Non-pigmented ciliary epithelial cell (primary cell): ENCODE measurements at places on chromosomes 2 and 18.

DNA sequence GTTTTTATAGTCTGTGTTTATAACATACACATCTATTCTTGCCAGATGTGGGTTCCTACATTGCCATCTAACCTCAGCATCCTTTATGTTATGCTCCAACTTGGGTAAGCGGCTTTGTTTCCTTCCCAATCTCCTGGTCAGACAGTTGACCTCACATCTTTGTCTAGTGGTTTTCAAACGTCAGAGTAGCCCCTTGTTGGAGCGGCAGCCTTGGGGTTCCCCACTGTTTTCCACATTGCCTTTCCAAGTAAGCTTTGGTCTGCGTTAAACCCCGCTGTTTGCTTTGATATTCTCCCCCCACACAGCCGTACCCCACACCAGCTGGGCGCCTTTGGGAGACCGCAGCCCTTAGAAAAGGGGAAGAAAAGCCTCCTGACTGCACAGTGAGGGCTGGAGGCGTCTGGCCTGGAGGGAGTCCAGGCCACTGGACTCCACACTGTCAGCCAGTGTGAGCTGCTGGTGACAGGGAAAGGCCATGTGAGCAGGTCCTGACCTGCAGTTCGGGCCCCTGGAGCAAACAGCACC, 83.3 kb downstream of the MALT1 start:
- no peak for DNase-seq

DNA sequence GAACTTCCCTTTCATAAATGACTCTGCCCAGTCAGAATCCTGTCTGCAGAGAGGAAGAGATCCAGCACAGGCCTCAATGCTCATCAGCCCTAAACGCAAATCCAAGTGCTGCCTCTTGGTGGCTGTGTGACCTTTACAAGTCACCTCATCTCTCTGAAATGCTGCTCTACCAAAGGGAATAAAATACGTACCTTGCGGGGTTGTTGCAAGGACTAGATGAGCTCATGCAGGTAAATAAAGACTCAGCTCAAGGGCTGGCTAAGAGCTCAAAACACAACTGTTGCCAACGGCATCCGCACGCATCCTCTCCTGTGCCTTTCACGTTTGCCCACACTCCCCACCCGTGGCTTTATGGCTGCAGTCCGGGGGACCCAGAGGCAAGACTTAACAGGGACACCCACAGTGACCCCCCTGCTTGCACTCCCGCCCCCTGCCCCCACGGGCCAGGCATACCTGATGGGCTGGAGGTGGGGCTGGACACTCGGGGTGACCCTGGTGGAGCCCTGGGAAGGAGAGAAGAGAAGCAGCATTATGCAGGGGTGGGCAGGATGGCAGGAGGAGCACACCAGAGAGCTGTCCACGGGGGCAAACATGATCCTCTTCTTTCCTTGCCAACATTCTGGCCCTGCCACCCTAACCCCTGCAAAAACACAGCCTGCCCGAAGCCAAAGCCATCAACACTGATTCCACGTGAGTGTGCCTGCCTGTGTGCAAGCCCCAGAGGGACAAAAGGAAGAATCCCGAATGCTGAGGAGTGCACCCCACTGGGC, 102.6 kb downstream of the TNS1 start:
- no peak for DNase-seq

- DNase-seq = no peak
Observed at GRCh38 chr2:40346535-40347354, 105.1 kb downstream of the SLC8A1 start.

DNA sequence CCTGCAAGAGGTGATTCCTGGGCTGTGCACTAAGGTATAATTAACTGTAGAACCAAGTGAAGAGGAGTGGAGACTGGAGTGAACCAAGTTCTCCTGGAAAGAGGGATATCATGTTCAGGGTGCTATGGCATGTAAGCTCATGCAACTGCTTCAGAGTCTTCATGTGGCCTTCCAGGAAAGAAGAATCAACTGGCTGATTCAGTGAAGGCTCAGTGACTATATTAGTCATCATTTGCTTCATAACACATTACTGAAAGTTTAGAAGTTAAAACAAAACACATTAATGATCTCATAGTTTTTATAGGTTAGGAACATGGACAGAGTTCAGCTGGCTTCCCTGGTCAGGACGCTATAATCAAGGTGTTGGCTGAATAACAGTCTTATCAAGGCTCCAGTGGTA, 1200.8 kb upstream of the GYPC start:
- DNase-seq = no peak

- no peak for DNase-seq
Observed at GRCh38 chr2:234559609-234560008, 62.7 kb upstream of the ARL4C start.

- no peak for DNase-seq
Observed at GRCh38 chr18:69916412-69916811, 31.3 kb downstream of the CD226 start.

GRCh38 chr2:108287169-108287568, 1.5 kb upstream of the SULT1C2 start:
- no peak for DNase-seq

DNA sequence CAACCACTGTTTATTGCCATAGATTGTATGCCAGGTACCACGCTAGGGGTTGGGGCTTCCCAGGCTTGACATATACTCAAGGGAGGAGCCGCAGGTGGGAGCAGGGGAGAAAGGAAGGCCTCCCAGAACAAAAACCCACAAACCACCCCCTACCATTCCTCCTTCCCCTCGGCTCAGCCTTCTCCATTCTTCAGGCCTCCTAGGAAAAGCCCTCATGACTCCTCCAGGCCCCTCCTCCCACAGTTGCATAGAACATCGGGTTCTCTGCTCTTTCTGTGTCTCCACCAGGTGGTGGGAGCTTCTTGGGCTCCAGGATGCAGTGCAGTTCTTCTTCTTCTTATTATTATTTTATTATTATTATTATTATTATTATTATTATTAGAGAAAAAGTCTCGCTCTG, 80.3 kb downstream of the ZFP36L2 start:
- DNase-seq = no peak

GRCh38 chr2:120634533-120634932, 101.1 kb upstream of the GLI2 start:
- no peak for DNase-seq

GRCh38 chr2:182558564-182558963, 131.7 kb upstream of the PDE1A start:
- no peak for DNase-seq

GRCh38 chr18:10775026-10775425, 249.2 kb downstream of the NAPG start:
- no peak for DNase-seq

GRCh38 chr2:22247466-22247865, 1123.7 kb downstream of the TDRD15 start:
- no peak for DNase-seq

DNA sequence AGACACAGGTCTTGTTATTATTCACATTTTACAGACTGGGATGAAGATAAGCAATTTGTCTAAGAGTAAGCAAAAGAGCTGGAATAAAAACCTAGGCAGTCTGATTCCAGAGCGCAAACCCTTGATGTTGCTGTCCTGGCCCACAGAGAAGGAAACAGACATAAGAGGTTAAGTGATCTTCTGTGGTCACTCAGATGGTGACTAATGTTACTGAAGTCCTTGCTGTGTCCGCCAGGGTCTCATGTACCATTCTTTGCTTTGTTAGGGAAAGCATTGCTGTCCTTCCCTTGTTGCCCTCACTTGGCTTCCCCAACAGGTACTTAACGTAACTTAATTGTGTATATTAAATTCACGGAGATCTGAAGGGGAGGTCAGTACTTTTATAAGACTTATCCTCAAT, 14.9 kb upstream of the FAP start:
- DNase-seq = no peak

DNA sequence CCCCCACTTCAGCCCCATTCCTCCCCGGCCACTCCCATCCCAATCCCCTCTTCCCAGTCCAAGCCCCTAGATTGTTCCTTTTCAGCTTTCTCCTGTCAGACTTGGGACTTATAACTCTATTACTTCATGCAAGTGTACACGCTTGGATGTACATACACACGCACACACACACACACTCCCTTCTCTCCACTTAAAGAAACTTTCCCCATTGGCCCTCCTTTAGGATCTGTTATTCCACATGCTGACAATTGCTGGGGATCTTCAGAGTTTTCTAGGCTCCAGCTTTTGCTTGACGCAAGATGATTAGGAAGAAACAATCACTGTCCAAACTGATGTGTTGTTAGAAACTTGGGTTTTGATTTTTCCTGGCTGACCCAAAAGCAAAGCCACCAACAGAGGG, 75.4 kb downstream of the CDK15 start:
- no peak for DNase-seq

GRCh38 chr18:36284671-36285295, 12.7 kb upstream of the FHOD3 start:
- DNase-seq = no peak

GRCh38 chr2:235917506-235917905, 250.7 kb downstream of the GBX2 start:
- no peak for DNase-seq

DNA sequence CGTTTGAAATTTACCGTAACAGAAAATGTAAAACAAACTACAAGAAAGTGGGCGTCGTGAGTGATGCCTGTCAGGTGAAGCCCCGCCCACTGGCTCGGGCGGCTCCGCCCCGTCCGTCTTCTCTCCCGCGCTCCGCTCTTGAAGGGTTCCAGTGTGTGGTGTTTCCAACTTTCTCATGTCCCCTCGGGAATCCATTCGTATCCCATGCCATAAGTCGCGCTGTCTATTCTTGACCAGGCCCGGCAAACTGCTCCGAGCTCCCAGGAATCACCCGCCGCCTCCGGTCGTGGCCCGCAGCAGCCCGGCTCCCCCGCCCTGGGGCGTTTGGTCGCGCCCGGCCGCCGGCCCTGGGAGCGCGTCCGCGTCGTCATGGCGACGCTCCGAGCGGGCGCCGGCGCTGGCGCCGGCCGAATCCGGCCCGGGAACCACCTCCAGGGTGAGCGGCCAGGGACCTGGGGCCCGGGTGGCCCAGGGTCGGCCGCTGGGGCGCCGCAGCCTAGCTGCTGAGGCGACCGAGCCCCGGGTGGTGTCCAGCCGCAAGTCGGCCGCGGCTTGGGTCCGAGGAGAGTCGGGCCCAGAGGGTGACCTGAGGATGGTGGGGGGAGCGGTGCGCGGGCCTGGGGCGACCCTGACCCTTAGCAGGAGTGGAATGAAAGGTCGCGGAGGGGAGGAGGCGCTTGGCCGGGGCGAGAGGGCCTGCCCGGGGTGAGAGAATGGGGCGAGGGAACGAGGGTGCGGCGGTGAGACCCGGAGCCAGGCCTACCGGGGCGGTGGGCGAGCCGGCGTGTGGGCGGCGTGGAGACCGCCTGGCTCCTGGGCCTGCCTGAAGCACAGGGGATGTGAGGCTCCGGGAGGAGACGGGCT, at the start of gene CFAP221:
Gene CFAP221 (plus strand): TSS at position 375 of the 864 bp plus-strand sequence. CDS start 1,683 bp downstream, outside the sequence.
- peak; percentile 9 for DNase-seq

- peak; percentile 67 for DNase-seq
Observed at GRCh38 chr2:27655155-27655951, 8.1 kb downstream of the SUPT7L start.

DNA sequence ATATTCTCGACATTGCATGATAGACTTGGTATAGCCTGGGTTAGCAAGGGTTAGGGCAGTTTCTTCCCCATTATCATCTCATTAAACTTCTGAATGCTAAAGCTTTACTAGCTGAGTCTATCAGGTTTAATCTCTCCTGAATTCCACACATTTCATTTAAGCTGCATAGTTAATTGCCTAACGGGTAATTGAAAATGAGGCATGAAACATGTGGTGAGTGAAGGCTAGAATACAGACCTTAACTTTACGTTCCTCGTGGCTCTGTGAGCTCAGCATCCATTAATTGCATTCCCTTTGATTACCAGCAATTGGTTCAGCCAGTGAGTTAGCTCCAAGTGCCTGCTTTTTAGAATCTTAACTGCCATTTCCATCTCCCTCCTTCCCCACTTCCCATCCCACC, 126.5 kb upstream of the MEX3C start:
- no peak for DNase-seq

- no peak for DNase-seq
Observed at GRCh38 chr18:58097121-58097906, 53.3 kb downstream of the NEDD4L start.

- DNase-seq = no peak
Observed at GRCh38 chr18:55422456-55423180, 165.4 kb downstream of the TCF4 start.

GRCh38 chr2:227482638-227483340, 10.8 kb downstream of the AGFG1 start:
- no peak for DNase-seq

- DNase-seq = no peak
Observed at GRCh38 chr2:30821960-30822359, 14.7 kb upstream of the CAPN13 start.

GRCh38 chr2:74695663-74696062, 41.6 kb downstream of the SEMA4F start:
- DNase-seq = no peak

GRCh38 chr2:6966446-6966940, 49.3 kb downstream of the RNF144A start:
- DNase-seq = no peak

- DNase-seq = no peak
Observed at GRCh38 chr2:135230150-135230549, 178.1 kb downstream of the RAB3GAP1 start.

- DNase-seq = no peak
Observed at GRCh38 chr18:34598120-34598635, 111.9 kb upstream of the DTNA start.

DNA sequence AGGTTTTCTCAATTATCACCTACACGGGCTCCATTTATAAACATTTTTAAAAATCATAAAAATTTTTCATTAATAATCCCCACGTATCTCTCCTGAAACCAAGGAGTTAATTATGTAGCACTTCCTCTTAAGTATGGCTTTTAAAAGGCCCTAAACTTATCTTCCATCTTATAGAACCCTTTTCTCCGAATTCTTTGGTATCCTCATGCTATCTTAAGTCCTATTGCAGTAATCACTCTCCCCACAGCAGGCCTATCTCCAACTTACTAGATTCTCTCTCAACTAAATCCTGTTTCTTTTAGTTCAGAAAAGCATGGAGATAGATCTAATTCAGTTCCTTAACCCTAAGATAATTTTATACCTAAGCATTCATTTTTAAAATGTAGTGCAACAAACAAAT, 26.2 kb downstream of the RPRD1A start:
- no peak for DNase-seq

- peak; percentile 70 for DNase-seq
Observed at GRCh38 chr2:221997100-221997499, 301.7 kb downstream of the PAX3 start.

GRCh38 chr2:120253021-120253882, 600 bp downstream of the RALB start:
- DNase-seq = no peak

GRCh38 chr18:8029061-8029460, 461.9 kb downstream of the PTPRM start:
- no peak for DNase-seq

- DNase-seq = no peak
Observed at GRCh38 chr2:125272651-125273050, 1247.6 kb downstream of the CNTNAP5 start.
